ENCODE measurements at places on chromosomes 4 and X.

DNA sequence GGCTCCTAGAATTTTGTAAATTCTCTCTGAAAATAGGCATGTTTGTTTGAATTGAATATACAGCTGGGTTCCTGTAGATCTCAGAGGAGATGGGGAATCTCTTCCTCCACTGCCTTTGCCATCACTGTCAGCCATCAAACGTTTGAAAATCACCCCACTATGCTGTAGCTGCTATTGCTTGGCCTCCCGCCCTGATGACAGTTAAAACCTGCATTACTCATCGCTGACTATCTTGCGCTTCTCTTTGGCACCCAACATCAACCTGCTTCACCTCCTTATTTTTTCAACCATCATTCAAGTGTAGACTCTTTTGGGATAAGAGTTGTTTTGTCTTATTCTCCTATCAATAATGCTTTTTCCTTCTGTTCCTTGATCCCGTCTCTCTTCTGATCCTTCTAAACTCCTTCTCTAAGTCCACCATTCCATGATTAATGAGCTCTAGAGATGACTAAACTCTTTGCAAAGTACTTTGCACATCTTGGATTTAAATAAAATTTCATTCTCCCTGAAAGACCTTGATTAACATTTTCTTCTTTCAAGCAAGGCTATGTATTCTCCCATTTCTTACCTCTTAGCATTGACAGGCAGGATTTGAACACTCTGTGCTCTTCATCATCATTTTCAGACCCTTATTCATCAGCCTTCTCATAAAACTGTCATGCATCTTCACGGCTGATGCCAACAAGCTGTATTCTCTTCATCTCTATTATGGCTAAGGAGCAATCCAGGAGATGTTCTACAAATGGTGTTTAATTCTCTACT, 133.0 kb downstream of the SNCA start:
- DNase-seq, result no peak

- no peak for DNase-seq
Observed at GRCh38 chrX:15236146-15236545, 33.7 kb downstream of the ASB9 start.

GRCh38 chr4:99841129-99841528, 24.5 kb downstream of the DAPP1 start:
- no peak for DNase-seq

DNA sequence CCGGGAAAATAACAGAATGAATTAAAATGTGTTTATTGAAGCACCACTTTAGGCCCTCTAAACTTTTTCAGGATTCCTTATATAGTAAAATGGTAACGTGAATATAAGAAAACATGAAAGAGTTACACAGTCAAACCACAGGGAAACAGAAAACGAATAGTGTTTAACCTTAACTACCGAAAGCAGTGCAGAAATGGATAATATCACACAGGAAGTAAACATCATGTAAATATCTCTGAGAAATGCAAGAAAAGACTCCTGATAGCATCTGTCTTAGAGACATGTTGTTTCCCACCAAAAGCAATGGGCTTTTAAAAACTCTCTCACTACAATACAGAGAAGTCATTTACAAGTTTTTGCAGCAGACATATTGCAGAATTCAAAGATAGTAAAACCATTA, 323.9 kb upstream of the CXXC4 start:
- DNase-seq, result no peak
